ENCODE measurements at places on chromosomes 4 and X.

DNA sequence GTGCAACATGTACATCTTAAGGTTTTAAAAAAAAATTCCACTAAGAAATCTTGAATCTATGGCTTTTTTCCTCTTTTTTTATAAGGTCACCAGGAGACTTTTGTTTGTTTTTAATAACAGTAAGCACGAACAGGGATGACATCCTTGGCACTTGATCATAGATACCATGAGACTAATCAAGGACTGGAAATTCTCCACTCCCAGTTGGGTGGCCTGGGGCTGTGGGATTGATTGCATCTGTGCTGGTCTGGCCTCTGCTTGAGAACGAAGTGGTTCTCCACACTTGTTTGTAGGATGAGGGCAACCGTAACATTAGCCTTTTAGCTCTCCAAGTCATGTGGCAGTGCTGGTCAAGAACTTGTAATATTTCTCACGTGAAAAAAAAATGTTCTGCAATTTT is 35.4 kb downstream of the SNX25 start:
- no peak for DNase-seq

DNA sequence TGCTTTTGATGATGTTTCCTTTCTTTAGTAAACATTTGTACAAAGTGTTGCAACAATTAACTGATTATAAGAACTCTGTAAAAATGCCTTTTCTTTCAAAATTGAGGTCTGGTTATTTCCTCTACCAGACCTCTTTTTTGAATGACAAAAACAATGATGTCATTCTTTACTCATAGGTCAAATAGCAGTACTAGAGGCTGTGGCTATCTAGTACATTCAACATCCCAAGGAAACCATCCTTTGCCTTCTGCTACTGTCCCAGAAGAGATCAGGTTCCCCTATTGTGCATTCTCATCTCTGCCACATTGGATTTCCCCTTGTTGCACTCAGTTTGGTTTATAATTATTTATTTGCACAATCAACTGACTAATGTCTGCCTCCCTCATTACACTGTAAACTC is 19.1 kb upstream of the MAD2L1 start:
- DNase-seq = no peak

DNA sequence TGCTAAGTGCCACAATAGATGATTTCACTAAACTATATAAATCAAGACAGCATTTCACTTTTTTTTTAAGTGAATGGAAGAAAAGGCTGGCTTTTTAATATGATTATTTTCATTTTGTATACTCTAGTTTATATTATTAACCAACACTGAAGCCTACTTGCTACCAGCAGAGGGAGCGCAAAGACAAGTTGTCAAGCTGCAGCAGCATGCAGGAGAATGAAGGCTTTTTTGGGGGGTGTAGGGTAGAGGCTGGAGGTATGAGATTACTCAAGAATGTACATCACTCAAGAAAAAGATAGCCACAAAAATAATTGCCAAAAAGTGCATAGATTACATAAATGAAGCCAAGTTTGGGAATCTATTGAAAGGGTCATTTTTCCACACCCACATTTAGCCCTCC is 519.5 kb downstream of the FGF13 start:
- DNase-seq = no peak

DNA sequence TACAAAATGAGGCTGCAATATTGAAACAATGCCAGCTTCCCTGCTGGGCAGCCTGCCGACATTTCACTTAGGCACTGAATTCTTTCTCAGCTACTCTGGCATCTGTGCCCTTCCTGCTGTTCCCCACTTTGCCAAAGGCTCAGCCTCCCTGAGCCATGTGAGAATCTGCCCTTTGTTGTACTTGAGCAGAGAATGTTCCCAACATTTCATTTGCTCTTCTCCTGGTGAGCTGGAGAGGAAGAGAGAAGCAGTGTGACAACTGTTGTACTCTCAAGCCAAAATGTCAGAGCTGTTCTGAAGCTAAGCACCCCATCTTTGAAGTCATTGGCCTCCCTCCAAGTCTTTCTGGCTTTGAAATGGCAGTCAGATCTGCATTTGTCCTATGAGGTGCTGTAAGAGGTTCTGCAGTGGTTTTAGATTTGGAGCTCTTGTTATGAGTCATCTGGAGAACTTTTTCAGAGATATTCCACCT is 32.5 kb downstream of the LANCL3 start:
- no peak for DNase-seq

DNA sequence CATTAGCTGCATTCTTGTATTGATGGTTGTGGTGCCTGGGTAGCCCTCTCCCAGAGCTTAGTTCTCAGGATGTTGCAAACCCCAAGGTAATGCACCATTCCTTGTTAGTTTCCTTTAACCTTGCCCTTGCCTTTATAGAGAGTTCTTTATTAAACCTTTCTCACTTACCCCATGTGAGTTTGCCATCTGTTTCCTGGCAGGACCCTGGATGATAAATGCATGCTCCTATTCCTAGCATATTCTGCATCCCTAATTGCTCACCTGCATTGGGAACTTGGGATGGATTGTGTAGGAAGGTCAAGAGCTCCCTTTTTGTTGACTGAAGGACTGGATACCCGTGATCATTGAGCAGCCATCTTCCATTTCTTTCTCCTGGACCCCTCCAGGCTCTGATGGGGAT is 59.9 kb upstream of the AP1S2 start:
- DNase-seq = no peak

DNA sequence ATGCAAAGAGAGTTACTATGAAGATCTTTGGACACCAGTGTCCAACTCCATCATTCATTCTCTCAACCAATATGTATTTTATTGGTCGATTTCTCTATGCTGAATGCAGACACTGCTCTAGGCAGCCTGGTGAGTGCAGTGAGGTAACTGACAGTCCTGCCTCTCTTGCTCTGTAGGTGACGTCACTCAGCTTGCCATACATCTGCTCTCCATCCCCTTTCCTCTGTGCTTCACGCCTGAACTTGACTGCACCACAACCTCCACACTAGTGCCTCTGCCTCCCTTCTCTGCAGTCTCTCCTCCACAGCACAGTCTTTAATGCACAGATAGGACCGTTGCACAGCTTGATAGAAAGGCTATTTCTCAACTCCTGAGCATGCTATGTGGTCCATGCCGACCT is 344.9 kb upstream of the NOCT start:
- DNase-seq = no peak

- DNase-seq = no peak
Measured at GRCh38 chrX:120408168-120408567, 46.3 kb downstream of the ATP1B4 start.

Measured in stimulated activated CD8-positive, alpha-beta memory T cell treated with anti-CD3 and anti-CD28 coated beads, Interleukin-7, amount 100 ng/mL, for 1 hour (primary cell).